ENCODE measurements at places on chromosomes 2 and 18.

GRCh38 chr2:98936353-98937351 lies 627 bp upstream of the CRACDL start:
- peak; percentile 46 for ATAC-seq

GRCh38 chr18:59376351-59376935 lies 17.4 kb upstream of the LMAN1 start:
- no peak for ATAC-seq

- no peak for ATAC-seq
Measured at GRCh38 chr2:146890491-146890890, 954.3 kb upstream of the ACVR2A start.

GRCh38 chr2:69437751-69438154 lies 518 bp upstream of the NFU1 start:
- ATAC-seq = peak; percentile 53

DNA sequence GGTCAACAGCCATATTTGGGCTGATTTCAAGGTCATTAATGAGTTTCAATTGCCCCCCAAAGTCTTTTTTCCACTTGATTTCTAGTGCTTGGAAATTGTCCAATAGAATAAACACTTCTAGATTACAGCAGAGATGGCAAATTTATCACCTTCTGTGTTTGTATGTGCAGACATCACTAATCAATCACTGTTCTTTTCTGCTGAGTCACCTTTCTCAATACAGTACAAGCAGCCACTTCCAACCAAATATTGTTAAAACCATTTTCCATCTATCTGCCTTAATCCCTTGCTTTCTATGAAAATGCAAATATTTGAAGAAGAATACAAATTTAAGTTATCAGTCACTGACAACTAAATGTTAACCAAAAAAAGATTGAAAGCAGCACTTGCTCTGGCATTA lies 40.2 kb upstream of the ZNF521 start:
- no peak for ATAC-seq

- ATAC-seq = peak; percentile 79
Measured at GRCh38 chr2:72937356-72937669, 20.0 kb downstream of the EMX1 start.

DNA sequence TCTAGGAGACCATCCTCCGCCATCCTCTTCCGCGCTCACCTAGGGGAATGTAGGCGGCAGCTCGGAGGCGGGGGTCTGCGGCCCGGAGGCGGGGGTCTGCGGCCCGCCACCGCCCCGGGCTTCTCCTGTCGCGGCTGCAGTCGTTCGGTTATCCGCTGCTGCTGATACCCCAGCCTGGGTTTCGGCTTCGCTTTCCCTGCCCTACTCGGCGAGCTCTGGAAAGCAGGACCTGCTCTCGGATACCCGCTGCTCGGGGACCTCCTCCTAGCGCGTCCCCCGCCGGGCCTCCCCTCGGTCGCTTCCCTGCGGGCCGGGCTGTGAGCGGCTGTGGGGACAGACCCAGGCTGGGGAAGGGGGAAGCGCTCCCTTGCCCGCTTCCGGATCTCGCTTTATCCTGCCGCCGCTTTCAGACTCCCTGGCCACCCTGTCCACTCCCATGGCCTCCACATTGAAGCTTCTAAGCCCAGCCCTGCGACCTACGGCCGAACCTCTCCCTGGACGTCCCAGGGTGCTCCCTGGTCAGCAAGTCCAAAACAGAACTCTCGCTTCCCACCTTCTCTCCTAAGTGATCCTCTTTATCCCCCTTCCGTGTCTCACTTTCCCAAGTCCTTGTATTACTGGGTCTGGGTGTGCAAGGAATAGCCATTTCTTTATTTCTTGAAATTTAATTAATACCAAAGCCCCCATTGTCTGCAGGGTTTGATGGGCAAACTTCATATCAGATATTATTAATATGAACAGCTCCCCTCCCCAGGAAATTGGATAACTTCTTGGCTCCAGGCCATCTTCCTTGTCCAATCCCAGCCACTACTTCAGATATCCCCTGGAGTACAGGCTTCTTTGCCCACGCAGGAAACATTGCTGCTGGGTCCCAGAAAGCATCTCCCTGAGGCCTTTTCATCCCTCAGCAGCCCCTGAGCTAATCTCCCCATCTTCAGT lies 769 bp downstream of the FKBP1B start:
- ATAC-seq = no peak

- no peak for ATAC-seq
Measured at GRCh38 chr2:134917360-134917865, 1.2 kb upstream of the CCNT2 start.

DNA sequence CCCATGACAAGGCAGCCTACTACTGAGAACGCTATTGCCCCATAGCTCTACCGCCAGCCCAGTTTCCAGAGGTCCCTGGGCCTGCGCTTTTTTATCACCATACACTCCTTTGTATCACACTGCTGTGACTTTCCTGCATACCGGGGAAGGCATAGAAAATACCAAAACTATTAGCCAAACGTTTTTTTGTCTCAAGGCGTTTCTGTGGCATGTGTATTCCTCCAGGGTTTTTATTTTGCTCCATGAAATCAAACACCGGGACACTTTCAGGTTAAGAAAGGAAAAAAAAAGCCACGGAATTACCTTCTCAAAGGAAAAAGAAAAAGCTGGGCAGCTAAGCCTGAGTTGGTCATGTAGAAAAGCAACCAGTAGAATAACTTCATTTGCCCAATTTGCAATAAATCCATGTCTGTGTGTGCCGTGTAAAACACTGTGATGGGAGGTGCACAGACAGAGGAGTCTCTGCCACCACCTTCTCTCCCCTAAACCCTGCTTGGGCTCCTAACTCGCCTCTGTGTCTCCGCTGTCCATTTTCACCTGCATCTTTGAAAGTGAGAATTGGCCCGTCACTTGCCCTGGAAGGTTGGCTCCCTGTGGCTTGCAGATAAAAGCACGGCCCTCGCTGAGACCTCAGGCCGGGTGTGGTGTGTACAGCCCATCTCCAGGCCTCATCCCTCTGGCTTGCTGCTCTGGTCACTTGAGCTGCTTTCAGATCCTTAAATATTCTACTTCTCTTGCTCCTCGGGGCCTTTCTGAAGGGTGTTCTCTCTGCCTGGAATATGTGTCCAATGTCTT lies 1.7 kb downstream of the AMER3 start:
- ATAC-seq = no peak

DNA sequence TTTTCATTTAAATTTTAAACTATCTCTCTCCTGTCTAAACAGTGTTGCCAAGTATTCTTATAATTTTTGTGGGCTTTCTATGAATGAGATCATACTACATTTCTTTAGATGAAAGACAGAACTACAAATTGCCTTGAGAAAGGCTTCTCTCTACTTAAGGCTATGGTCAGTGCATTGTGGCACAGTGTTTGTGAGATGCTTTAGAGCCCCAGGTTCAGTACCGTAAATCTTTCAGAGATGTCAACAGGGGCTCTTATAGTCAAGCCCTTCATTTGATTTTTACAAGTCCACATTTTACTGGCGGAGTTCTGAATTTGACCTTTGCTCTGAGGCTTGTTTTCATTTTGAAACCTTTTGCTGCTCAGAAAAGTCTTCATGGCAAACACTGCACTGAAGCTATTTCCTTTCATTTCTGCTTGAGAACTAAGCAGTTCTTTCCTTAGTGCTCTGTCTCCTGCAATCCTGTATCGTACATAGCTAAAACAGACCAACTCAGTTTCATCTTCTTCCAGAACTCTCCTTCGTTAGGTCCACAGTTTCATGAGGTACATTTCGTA lies 175.2 kb downstream of the NYAP2 start:
- ATAC-seq = no peak

DNA sequence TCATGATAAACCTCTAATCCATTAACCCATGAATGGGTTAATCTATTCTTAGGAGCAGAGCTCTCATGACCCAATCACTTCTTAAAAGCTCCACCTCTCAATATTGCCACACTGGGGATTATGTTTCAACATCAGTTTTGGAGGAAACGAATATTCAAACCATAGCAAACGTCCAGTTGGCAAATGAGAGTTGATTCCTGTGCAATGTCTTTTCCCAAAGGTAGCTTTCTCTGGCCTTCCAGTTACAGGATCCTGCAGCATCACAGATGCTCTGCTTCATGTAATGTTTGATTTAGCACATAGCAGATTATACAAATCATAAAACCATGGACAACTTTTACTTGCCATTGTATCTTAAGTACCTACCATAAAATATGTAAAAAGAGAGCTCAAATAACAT lies 481.0 kb downstream of the TNS1 start:
- ATAC-seq = no peak

GRCh38 chr18:13446024-13446423 lies 227.5 kb downstream of the LDLRAD4 start:
- no peak for ATAC-seq

DNA sequence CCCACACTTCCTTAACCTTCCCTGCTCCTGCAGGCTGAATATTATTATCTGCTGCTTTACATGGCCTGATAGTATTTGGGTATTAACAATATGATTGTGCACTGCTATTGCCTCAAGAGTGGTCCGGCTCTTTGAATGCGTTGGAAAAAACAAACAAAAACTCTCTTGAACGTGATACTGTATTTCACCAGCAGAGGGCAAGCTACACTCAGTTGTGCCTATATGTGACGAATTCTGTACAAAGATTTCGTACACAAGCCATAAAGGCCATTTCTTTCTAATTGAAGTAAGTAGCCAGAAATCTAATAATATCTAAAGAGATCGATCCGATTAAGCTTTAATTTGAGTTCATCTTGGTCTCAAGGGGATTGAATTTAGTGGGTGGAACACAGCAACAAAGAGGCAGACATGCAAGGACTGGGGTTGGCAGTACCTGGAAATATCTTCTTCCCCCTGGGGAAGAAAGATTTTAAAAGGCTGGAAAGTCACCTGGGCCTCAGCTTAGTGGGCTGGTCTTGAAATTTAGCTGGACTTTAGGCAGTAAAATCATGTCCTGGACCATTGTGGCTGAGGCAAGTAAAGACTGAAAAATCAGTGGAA lies 49.3 kb upstream of the RAB6D start:
- peak; percentile 62 for ATAC-seq

GRCh38 chr2:10520154-10520553 lies 72.0 kb upstream of the ODC1 start:
- no peak for ATAC-seq

Data from esophagus mucosa (tissue), 1 donor.